ENCODE measurements at places on chromosomes 3 and 15.

- DNase-seq = no peak
These were observed 7.6 kb downstream of the SLC9A9 start for GRCh38 chr3:143840636-143841035.

DNA sequence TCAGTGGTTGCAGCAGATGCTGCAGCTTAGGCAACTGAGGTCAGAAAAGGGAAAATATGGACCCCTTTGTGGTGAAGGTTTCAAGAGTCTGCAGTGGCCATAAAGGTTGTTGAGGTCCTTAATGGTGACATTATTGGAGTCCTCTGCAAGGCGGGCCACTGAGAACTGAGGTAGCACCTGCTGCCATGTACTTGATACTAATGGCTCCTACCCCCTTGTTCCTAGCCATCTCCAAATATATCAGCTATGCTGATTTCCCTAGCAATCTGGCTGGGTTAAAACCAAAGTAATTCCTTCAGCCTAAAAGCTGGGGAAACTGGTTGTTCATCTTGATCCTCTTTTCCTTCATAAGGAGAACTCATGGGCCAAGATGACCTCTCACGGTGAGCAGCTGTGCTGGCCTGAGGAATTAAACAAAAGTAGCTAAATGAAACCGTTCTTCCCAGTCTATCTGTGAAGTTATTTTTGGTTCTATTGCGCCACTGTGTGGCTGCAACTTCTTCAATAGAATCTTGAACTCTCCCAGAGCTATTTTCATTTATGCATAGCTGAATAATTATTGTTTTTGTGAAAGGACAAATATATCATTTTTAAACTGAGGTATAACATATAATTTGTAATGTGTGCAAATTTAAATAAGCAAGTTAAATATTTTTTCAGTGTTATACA lies 76.1 kb upstream of the PLSCR4 start:
- DNase-seq = peak; percentile 28

DNA sequence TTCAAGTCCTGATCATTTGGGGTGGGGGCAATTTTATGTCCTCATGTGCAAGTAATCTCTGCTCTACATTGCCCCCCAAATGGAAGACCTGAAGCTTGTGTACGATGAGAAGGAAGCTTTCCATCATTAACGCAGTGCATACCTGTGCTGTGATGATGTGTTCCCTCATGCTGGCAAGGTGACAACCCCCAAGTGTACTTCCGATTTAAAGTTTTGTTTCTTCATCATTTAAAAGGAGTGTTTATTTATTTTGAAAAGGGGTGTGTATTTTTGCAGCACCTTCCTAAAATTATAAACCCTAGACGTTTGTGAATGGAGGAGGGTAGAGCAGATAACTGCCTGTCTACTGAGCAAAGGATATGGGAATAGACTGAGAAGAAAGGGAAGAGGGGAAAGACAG lies 45.3 kb downstream of the C2CD4A start:
- no peak for DNase-seq

- no peak for DNase-seq
These were observed 10.6 kb downstream of the RPL32 start for GRCh38 chr3:12830785-12831156.

- DNase-seq = no peak
These were observed 210.6 kb downstream of the PTPRG start for GRCh38 chr3:61771976-61772375.

- no peak for DNase-seq
These were observed 878.1 kb downstream of the SI start for GRCh38 chr3:164200053-164200823.

DNA sequence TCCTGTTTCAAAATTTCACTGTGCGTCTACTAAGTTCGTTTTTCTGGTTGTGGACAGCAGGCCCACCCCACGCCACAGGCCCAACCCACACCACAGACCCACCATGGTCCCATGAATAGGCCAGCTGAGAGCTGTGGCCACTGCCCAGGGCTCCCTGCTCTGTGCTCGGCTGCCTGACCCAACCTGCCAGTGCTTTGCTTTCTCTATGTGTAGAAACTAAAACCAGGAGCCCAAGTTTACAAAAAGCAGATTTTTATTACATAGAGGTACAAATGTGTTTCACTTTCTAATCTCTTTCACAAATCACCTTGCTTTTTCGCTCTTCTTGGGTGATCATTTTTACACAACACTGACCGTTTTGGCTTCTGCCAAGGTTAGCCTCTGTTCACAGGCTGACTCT lies 69.1 kb downstream of the HERC2 start:
- no peak for DNase-seq

DNA sequence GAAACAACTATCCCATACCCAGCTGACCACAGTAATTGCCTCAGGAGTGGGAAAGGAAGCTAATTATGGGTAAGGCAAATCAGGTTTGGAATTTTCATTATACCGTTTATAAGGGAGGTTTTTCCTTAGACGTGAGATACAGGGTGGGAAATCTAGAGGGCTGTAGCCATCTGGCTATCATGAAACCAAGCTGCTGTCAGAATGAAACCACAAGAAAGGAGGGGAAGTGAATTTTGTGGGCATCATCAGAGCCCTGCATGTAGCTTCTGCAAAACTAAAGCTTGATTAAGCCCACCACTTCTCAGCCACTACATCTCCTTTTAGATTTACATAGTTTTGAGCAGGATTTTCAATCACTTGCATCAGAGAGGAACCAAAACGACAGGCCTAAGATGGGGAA lies 893.5 kb downstream of the TUSC7 start:
- no peak for DNase-seq

- no peak for DNase-seq
These were observed 401.4 kb downstream of the TBL1XR1 start for GRCh38 chr3:176795891-176796290.

DNA sequence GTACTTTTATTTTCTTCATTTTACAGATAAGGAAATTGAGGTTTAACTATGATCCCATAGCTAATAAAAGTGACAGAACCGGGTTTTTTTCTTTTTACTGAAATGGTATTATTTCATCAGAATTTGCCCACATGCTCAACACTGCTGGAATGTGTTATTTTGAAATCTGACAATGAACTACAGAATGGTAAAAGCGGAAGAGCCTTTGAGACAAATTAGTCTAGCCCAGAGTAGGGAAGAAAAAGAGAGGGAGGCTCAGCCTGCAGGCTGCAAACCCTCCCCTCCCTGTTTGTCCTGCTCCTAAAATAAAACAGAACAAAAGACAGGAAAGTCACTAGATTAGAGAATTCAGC lies 100.3 kb upstream of the LIPC start:
- DNase-seq = peak; percentile 52
